ENCODE measurements at places on chromosomes 3 and 15. TPM values are rescaled to one million over a fixed set of nuclear protein-coding genes. Genes with fewer than 3 reads are reported as not detected.

DNA sequence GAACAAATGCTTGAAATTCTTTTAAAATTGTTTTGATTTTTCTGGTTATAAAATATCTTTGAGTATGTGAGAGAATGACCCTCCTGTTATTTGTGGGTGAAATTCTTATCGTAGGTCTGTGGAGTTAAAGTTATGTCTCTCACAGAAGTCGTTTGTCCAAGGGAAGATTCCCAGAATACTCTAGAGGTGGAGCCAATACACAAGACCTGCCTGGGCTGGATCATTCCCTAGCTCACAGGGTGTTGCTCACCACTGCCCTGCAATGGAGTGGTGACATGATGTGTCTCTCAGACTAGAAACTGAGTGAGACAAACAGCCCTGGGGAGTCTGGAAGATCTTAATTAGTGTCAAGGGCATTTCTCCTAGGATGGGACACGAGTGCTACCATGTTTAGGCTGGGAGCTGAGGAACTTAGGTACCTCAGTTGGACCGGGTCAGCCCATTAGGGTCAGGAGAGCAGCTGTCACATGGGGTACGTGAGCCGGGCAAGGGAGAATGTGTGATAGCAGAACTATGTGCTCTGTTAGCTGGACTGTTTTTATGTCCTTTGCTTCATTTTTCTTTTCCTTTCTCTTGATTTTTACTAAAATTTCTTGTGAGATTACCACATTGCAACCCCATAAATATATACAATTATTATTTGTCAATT lies 53.6 kb upstream of the MYO5C start:
- DNase-seq = no peak

GRCh38 chr3:125043599-125044151 lies 12.1 kb downstream of the HEG1 start:
- peak; percentile 70 for DNase-seq

The UNC13C gene
- total RNA-seq = not detected

- no peak for DNase-seq
Measured at GRCh38 chr3:183540501-183541234, 14.8 kb downstream of the KLHL6 start.

GRCh38 chr3:155232605-155233004 lies 60.9 kb downstream of the STRIT1 start:
- no peak for DNase-seq

DNA sequence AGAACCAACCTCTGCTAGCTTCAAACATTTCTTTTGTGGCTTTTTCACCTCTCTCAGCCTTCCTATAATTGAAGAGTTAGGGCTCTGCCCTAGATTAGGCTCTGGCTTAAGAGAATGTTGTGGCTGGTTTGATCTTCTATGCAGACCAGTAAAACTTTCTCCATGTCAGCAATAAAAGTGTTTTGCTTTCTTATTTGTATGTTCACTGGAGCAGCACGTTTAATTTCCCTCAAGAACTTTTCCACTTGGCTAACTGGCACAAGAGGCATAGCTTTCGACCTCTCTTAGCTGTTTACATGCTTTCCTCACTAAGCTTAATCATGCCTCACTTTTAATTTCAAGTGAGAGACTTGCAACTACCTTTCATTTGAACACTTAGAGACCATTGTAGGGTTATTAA lies 964.7 kb downstream of the ROBO2 start:
- DNase-seq = no peak

- no peak for DNase-seq
Measured at GRCh38 chr15:99729327-99729726, 3.9 kb downstream of the LYSMD4 start.

- DNase-seq = no peak
Measured at GRCh38 chr15:88776646-88777045, 26.6 kb upstream of the ACAN start.

- DNase-seq = peak; percentile 50
Measured at GRCh38 chr15:33737687-33738601, 230.4 kb upstream of the CHRM5 start.

The PAQR9 gene
- total RNA-seq = not detected

DNA sequence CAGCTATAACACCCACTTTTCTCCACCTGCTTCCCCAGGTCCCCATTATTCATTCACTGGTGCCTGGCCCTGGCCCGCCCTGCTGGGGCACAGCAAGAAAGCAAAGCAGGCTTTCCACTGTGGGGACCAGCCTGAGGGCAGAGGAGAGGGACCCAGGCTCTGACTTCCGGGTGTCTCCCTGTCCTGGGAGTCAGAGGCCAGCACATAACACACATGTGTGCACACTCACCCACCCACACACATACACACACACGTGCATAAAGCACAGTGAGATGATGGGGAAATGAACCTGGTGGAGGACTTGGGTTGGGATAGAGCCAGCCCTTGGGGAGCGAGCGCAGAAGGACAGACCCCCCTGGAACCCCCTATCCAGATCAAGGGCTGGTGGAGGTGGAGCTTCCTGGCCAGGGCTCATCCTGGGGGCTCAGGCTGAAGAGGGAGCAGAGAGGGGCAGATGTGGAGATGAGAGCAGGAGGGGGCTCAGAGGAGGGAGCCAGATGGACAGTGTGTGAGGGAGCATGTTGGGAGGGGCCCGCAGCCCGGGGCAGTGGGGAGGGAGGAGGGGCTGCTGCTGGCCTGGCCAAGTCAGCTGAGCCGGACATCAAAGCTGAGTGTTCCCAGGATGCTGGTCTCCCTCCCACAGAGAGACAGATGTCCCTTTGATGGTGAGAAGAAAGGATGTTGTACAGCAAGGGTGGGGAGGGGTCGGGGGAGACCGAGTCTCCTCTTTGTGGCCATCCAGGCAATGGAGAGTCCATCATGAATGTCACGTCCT lies 78.2 kb downstream of the LINGO1 start:
- DNase-seq = no peak

GRCh38 chr3:65005486-65005885 lies 317.7 kb upstream of the ADAMTS9 start:
- DNase-seq = no peak

GRCh38 chr3:37955918-37956707 lies 34.5 kb upstream of the VILL start:
- DNase-seq = no peak

DNA sequence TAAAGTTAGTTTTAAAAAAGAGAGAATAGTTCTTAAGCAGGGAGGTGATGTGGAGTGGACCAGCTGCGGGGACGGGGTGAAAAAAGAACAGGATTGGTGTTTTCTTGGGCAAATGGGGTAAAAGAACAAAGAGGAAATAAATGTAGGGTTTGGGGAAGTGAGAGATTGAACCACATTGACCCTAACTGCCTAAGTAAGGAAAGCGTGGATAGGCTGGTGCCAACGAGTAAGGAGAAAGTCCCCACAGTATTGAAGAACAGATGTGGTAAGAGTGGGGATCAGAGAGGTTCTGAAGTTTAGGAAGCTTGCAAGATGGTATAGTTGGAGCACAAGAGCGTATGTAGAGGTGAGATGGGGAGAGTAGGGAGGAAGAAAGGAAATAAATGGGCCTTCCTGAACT lies 17.0 kb downstream of the IREB2 start:
- no peak for DNase-seq

DNA sequence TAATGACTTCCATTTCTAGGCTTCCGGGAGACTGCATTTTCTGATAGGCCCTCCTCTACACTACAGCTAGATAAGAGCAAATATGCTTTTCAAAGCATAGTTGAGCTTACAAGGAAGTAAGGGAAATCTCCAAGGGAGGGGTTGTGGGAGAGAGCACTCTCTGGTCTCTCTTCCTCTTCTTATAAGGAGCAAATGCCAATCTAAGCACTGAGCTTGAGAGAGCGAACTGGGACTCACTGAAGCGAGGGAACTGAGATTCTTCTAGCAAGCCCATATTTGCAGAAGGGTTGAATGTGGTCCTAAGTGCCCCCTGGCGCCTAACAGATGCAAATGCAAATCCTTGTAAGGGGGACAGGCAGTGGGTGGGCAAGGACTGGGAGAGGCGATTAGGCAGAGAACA lies 164.8 kb downstream of the ERC2 start:
- peak; percentile 51 for DNase-seq

GRCh38 chr15:48175126-48175525 lies 3.0 kb downstream of the MYEF2 start:
- no peak for DNase-seq

GRCh38 chr15:74793135-74794028 lies 11.5 kb downstream of the CSK start:
- peak; percentile 43 for DNase-seq

GRCh38 chr3:127165036-127165435 lies 27.9 kb upstream of the PRR23E start:
- no peak for DNase-seq

The PCOLCE2 gene
- 0.13 TPM for total RNA-seq

The GOLGA8B gene
- 5.8 TPM for total RNA-seq

DNA sequence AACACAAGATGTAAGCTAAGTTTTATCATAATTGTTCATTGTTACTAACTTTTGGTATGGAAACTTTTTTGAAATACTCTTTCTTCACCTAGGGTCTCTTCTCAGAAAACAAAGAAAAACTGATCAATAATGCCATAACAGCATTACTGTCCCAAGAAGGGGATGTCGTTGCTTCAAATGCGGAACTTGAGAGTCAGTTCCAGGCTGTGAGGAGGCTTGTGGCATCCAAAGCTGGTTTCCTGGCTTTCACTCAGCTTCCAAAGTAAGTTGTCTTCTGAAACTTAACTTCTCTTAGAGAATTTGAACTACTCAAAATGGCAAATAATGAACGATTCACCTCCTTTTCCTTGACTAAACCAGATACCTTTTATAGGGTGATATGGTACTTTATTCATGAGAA lies 39.3 kb downstream of the DNAJC13 start:
- no peak for DNase-seq

- peak; percentile 30 for DNase-seq
Measured at GRCh38 chr3:171056528-171056927, 30.0 kb upstream of the SLC2A2 start.

The GOLGA6D gene
- not detected for total RNA-seq

The MED12L gene
- total RNA-seq = 0.13 TPM

DNA sequence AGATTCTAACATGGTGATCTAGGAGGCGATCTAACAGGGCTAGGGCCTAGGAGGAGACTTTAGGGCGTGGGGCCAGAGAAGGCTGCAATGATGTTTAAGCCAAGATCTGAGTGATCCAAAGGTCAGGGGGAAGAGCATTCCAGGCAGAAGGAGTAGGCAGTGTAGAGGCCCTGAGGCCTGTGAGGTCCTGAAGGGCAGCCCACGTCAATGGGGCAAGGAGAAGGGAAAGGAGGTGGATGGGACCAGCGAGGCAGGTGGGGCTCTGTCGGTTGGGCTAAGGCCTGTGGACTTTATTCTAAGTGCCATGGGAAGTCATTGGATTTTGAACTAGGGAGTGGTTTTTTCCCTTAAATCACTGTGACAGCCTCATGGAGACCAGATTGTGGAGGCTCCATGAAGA lies 10.2 kb upstream of the DNAH1 start:
- no peak for DNase-seq

The ZKSCAN7 gene
- total RNA-seq = 1.4 TPM

The CSNK1G1 gene
- total RNA-seq = 17.1 TPM

DNA sequence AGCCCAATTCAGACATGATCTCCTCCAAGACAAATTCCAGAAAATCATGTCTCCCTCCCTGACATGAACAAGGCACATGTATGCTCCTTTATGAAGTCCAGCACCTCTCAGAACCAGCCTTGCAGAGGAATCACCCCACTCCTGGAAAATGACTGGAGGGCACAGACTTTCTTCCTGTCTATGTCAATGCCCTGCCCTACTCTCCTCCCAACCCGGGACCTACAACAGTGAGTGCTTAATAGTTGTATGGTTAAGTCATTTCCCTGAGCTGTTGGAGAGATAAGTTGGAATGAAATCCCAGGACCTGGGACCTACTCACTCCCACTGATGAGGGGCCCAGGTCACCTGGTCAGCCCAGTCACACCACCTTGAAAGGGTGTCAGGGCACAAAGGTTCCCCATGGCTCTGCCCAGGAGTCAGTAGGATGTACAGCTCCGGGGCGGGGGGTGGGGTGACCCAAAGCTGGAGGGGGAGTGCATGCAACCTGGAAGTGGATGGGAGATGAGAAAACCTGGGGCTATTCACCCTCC lies 80.1 kb upstream of the HERC1 start:
- no peak for DNase-seq

The BOC gene
- total RNA-seq = not detected

- DNase-seq = no peak
Measured at GRCh38 chr3:101853982-101854381, 4.7 kb downstream of the NFKBIZ start.

DNA sequence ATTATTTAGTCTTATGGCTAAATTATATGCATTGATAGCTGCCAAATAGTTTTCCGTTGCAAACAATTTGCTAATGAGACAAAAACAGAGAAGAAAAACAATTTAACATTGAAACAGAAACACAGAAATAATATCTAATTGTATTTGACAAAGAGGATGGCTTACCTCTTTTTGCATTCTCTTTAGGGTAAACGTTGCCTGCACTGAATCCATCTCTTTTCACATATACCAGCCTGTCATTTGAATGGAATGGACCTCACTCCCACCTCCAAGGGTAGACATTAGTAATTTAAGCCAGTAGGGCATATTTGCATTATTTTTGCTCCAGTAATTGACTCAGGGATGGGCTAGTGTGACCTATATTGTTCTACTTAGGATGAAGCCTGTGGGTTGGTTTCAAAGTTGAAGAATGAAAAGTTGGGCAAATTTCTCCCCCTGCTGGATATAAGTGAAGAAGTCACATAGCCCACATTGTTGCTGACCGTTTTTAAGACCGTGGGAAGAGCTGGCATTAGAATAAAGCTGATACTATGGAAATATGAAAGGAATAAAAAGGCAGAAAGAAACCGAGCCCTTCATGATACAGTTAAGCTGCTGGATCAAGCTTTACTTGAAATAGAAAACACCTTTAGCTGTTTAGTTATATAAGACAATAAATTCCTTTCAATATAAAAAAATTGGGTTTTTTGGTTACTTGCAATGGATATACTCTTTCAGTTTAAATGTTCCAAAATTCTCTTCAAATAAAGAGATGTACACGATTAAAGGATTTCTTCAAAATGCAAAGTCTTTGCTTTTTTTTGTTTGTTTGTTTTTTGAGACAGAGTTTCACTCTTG lies 26.9 kb downstream of the PIERCE2 start:
- DNase-seq = peak; percentile 65

The HTR3E gene
- total RNA-seq = not detected

DNA sequence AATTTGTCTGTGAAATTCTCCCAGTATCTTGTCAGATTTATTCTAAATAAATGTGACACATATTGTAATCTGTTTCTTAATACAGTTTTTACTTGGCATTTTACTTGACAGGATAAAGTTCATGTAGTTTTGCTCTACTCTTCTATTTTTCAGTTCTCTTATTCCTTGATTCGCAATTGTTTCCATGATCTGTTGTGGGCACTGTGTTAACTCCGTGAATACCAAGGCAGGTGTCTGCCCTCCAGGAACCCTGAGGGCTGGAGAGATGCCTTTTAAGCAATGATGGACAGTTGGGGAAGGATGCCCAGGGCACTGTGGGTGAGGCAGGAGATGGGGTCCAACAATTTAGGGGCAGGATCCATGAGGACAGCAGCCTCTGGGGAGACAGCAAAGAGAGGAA lies 3.1 kb downstream of the CLDN11 start:
- no peak for DNase-seq

DNA sequence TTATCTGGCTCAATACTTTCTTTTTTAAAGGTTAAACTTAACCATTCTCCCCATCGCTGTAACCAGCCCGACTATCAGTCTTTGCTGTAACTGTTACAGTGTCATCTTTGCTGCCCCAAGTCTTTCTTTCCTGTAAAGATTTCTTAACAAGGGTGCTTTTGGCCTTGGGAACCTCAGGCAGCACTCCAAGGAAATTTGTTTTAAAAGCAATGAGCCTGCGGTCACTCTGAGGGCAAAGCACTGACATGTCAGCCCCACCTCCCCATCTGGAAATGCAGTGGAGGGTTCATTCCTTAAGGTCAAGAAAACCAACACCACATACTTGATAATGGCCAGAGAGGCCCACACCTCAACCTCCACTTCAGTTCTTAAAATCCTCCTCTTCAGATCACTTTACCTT lies 3.2 kb downstream of the TRANK1 start:
- no peak for DNase-seq

GRCh38 chr3:55243678-55244077 lies 243.4 kb downstream of the WNT5A start:
- no peak for DNase-seq

Measured in dermis microvascular lymphatic vessel endothelial cell (primary cell).